BE2C (cell line): ENCODE measurements at places on chromosomes 11 and 22.

- peak; percentile 68 for DNase-seq
These were observed 43.8 kb downstream of the NECTIN1 start for GRCh38 chr11:119685111-119685746.

DNA sequence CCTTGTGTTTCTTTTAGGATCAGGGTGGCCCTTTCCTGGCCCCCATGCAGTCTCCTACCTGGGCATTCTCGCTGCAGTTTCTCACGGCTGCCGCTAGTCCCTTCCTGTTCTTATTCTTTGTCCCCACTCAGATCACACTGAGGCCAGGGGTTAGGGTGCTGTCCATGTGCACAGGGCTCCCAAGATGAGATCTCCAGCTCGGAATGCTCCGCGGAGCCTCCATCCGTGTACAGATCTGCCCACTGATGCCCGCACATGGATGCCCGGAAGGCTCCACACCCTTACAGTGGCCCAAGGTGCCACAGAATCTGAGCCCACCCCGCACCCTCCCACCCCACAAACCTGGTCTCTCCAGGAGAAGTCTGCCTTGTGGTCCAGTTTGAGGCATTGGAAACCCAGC is 457.3 kb downstream of the TBC1D22A start:
- DNase-seq, result no peak

DNA sequence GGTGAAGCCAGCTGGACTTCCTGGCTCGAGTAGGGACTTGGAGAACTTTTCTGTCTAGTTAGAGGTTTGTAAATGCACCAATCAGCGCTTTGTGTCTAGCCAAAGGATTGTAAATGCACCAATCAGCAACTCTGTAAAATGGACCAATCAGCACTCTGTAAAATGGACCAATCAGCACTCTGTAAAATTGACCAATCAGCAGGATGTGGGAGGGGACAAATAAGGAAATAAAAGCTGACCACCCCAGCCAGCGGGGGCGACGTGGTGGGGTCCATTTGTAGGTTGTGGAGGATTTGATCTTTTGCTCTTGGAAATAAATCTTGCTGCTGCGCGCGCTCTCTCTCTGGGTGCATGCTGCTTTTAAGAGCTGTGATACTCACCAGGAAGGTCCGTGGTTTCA is 202.9 kb downstream of the MIAT start:
- DNase-seq, result no peak

DNA sequence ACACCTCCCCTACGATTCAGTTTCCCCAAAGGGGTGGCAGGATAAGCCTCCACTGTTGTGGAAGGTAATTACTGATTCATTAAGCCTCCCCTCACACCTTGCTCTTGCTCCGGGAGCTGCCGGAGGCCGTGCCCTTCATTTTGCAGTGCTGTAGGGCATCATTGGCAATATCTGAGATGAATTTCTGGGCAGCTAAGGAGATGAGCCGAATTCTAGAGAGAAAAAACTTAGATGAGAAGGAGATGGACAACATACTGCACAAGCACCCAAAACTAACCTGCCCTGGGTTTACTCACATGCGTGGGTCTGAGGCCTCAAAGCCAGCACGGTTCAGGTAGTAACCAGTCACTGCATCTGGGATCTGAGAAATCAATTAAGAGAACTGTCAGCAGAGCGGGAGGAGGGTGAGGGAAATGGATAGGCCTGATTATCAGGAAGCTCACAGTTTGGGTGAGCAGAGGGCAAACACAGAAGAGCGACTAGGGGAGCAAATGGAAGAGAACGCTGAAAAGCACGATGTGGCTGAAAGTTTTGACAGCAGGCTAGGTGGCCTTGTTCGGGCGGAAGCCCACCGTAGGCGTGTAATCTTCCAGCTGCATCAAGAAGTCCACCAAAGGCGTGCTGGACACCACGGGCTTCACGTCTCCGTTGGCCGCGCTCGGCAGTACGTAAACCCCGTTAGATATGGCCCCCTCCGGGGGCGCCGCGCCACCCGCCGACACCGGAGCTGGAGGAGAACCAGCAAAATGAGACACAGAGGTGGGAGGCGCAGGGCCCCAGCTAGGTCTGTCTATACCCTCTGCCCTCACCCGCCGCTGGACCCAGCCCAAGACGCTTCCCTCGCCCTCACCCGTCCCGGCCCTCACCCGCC is 689 bp downstream of the TAF10 start:
- DNase-seq, result no peak

- peak; percentile 35 for DNase-seq
These were observed 14.5 kb upstream of the LRRC55 start for GRCh38 chr11:57167125-57167846.
